ENCODE measurements at places on chromosomes 6 and 20. TPM values are rescaled to one million over a fixed set of nuclear protein-coding genes. Genes with fewer than 3 reads are reported as not detected.

Gene MICAL1
- 39.8 TPM for total RNA-seq

Gene C20orf141
- total RNA-seq, result not detected

Gene CCN6
- not detected for total RNA-seq

Gene TAF4
- total RNA-seq, result 8.0 TPM

Gene BCAS1
- total RNA-seq, result not detected

Gene CCHCR1
- total RNA-seq, result 13.4 TPM

Gene C4A
- 0.96 TPM for total RNA-seq

Gene HLA-DPA1
- total RNA-seq, result 0.33 TPM

Gene GABRR1
- total RNA-seq, result 0.10 TPM

Gene AIF1
- not detected for total RNA-seq

Gene PDE7B
- total RNA-seq, result 28.1 TPM

Gene NKX2-4
- total RNA-seq, result not detected

Gene OR12D3
- not detected for total RNA-seq

Gene HLA-DRB5
- total RNA-seq, result 0.33 TPM

Gene MOG
- total RNA-seq, result not detected

Gene PRRC2A
- total RNA-seq, result 91.2 TPM

Gene OTOR
- total RNA-seq, result not detected

Gene SLC22A7
- not detected for total RNA-seq

Gene ZNF391
- 1.6 TPM for total RNA-seq

Gene CYP24A1
- not detected for total RNA-seq

Gene MAP3K7
- total RNA-seq, result 37.2 TPM

Gene PGBD1
- 7.8 TPM for total RNA-seq

Gene SNX21
- total RNA-seq, result 23.7 TPM

Gene ABHD16B
- not detected for total RNA-seq

Gene SNAP91
- total RNA-seq, result 0.33 TPM

Gene CLPSL1
- not detected for total RNA-seq

Gene CLDN20
- not detected for total RNA-seq

Gene MUCL3
- total RNA-seq, result not detected

Gene SEL1L2
- not detected for total RNA-seq

Gene SLC17A2
- not detected for total RNA-seq

Gene ADGRF5
- 80.0 TPM for total RNA-seq

Gene MAFB
- 5.9 TPM for total RNA-seq

Gene AURKA
- total RNA-seq, result 43.6 TPM

Gene TMEM30A
- 341 TPM for total RNA-seq

Gene RAET1L
- not detected for total RNA-seq

Gene MEP1A
- total RNA-seq, result not detected

Gene THBD
- 55.2 TPM for total RNA-seq

Gene CAGE1
- total RNA-seq, result not detected

Gene FHL5
- not detected for total RNA-seq

Gene RNASET2
- 5.6 TPM for total RNA-seq

Gene SLC35B3
- 13.1 TPM for total RNA-seq

Gene ANGPT4
- total RNA-seq, result not detected

Gene KCNK15
- total RNA-seq, result not detected

Gene RCAN2
- total RNA-seq, result 1.5 TPM
